Urinary bladder (tissue), 4 donors: ENCODE measurements at places on chromosomes 3 and 15. TPM values are rescaled to one million over a fixed set of nuclear protein-coding genes. Genes with fewer than 3 reads are reported as not detected.

GRCh38 chr3:42653560-42654330, at the start of gene ZBTB47:
Gene ZBTB47, plus strand, starts transcription at chr3:42653697. Its CDS starts 4,659 bp downstream, at chr3:42658356.
- no peak for DNase-seq

- no peak for DNase-seq
Observed at GRCh38 chr3:105304487-105304886, 62.2 kb upstream of the ALCAM start.

- DNase-seq, result no peak
Observed at GRCh38 chr3:190279690-190280089, 42.6 kb downstream of the CLDN1 start.

Gene PLA2G4E
- not detected for total RNA-seq
